ENCODE measurements at places on chromosomes 6 and 20.
A peak's percentile ranks its signal among the peaks of the same experiment; 100 is the strongest.

DNA sequence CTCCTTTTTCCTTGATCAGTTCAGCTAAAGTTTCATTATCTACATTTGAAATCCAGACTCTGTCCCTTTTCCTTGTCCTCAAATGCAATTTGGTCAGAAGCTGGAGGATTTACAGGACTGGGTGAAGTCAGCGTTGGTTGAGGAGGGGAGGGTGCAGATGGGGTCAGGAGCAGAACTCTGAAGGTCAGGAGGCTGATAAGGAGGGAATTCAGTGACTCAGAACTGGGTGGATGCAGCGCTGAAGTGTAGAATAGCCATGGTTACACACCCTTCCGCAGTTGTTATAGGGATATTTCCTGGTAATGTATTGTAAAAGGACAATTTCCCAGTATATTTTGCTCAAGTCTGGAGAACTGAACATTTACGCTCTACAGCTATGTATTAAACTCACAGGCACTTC lies 133.1 kb upstream of the FOXA2 start:
- H3K36me3 ChIP-seq, result no peaks in the 10 kb centered on the region
- no peaks in the 10 kb centered on the region for H3K4me1 ChIP-seq
- H3K27me3 ChIP-seq, result no peaks in the 10 kb centered on the region

- no peak overlapping the region for H3K4me3 ChIP-seq
- H3K27ac ChIP-seq, result no peak overlapping the region
- DNase-seq, result no peak
- no peaks in the 10 kb centered on the region for H3K4me1 ChIP-seq
- H3K36me3 ChIP-seq, result no peaks in the 10 kb centered on the region
Measured at GRCh38 chr20:21450572-21450971, 53.2 kb upstream of the NKX2-4 start.

- no peaks in the 10 kb centered on the region for H3K36me3 ChIP-seq
- no peak for DNase-seq
- H3K4me3 ChIP-seq, result no peak overlapping the region
- peaks cover 5% of the 10 kb centered on the region for H3K4me1 ChIP-seq
- no peaks in the 10 kb centered on the region for H3K27me3 ChIP-seq
Measured at GRCh38 chr6:15414235-15414612, 168.4 kb downstream of the JARID2 start.

GRCh38 chr6:138378463-138378862 lies 758 bp downstream of the SMIM28 start:
- H3K36me3 ChIP-seq, result no peaks in the 10 kb centered on the region
- no peak overlapping the region for H3K4me3 ChIP-seq
- DNase-seq, result no peak
- no peaks in the 10 kb centered on the region for H3K27me3 ChIP-seq
- H3K27ac ChIP-seq, result no peak overlapping the region
- no peaks in the 10 kb centered on the region for H3K4me1 ChIP-seq

GRCh38 chr6:38151580-38152500 lies 332.3 kb downstream of the ZFAND3 start:
- H3K4me1 ChIP-seq, result peaks cover 11% of the 10 kb centered on the region
- no peak overlapping the region for H3K27ac ChIP-seq
- no peaks in the 10 kb centered on the region for H3K27me3 ChIP-seq
- DNase-seq, result no peak

- H3K4me1 ChIP-seq, result no peaks in the 10 kb centered on the region
- no peak overlapping the region for H3K4me3 ChIP-seq
Measured at GRCh38 chr6:134553936-134554335, 236.0 kb upstream of the SGK1 start.

- no peak overlapping the region for H3K4me3 ChIP-seq
- H3K36me3 ChIP-seq, result no peaks in the 10 kb centered on the region
- no peak overlapping the region for H3K27ac ChIP-seq
- no peak for DNase-seq
- H3K4me1 ChIP-seq, result no peaks in the 10 kb centered on the region
Measured at GRCh38 chr20:60857708-60858107, 394.4 kb upstream of the CDH4 start.

GRCh38 chr6:115899730-115900282 lies 160.9 kb downstream of the FRK start:
- peaks cover 3% of the 10 kb centered on the region for H3K27me3 ChIP-seq
- no peak overlapping the region for H3K27ac ChIP-seq

- H3K27ac ChIP-seq, result no peak overlapping the region
- no peak overlapping the region for H3K4me3 ChIP-seq
- H3K4me1 ChIP-seq, result no peaks in the 10 kb centered on the region
- DNase-seq, result no peak
Measured at GRCh38 chr20:54028276-54029011, 42.0 kb downstream of the BCAS1 start.

GRCh38 chr6:91042656-91043055 lies 455.8 kb upstream of the MAP3K7 start:
- no peak for DNase-seq
- no peaks in the 10 kb centered on the region for H3K27me3 ChIP-seq
- H3K36me3 ChIP-seq, result no peaks in the 10 kb centered on the region

GRCh38 chr6:165841153-165841558 lies 178.1 kb upstream of the PDE10A start:
- H3K27me3 ChIP-seq, result peaks cover 4% of the 10 kb centered on the region
- no peaks in the 10 kb centered on the region for H3K4me1 ChIP-seq
- no peak for DNase-seq
- no peaks in the 10 kb centered on the region for H3K36me3 ChIP-seq
- no peak overlapping the region for H3K27ac ChIP-seq

DNA sequence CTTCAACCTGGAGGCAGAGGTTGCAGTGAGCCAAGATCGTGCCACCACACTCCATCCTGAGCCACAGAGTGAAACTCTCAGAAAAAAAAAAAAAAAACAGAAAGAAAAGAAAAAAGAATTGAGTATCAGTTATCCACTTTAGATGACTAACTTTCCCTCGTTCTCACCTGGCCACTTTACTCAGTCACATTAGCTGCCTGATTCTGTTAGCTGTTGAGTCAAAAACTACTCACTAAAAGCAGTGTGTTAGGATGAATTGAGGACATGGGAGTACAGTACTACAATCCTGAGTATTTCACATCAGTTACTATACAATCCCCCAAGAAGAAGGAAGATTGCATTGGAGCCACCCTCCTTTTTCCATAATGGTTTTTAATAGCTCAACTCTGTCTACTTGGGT lies 114.6 kb downstream of the ADAT2 start:
- DNase-seq, result no peak
- peaks cover 13% of the 10 kb centered on the region for H3K36me3 ChIP-seq
- no peak overlapping the region for H3K27ac ChIP-seq
- H3K4me1 ChIP-seq, result no peaks in the 10 kb centered on the region

DNA sequence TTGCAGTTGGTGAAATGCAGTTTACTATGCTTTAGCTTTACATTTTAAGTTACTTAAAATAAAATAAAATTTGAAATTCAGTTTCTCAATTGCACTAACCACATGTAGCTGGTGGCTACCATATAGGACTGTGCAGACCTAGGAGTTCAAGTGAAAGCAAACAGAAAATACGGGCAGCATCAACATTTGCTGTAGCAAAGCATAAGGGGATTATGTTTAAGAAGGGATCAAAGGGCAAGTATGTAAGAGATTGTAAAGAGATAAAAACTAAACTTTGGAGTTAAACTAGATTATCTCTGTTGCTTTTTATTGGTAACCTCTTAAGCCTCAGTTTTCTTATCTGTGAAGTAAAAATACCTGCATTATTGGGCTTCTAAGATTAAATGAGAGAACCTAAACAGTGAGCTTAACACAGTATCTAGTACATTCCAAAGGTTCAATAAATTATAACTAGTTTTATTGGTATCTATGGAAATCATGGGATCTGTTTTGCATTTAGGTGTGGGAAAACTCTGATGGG lies 81.2 kb downstream of the SPTLC3 start:
- H3K27ac ChIP-seq, result no peak overlapping the region
- H3K4me3 ChIP-seq, result no peak overlapping the region
- H3K36me3 ChIP-seq, result peaks cover 22% of the 10 kb centered on the region
- DNase-seq, result peak; percentile 38
- no peaks in the 10 kb centered on the region for H3K27me3 ChIP-seq

- H3K4me1 ChIP-seq, result no peaks in the 10 kb centered on the region
- no peaks in the 10 kb centered on the region for H3K36me3 ChIP-seq
- DNase-seq, result no peak
- no peak overlapping the region for H3K4me3 ChIP-seq
- H3K27me3 ChIP-seq, result no peaks in the 10 kb centered on the region
- H3K27ac ChIP-seq, result no peak overlapping the region
Measured at GRCh38 chr20:60638430-60639098, 613.5 kb upstream of the CDH4 start.

- H3K27me3 ChIP-seq, result no peaks in the 10 kb centered on the region
- no peaks in the 10 kb centered on the region for H3K36me3 ChIP-seq
- DNase-seq, result no peak
- peaks cover 36% of the 10 kb centered on the region for H3K4me1 ChIP-seq
- H3K4me3 ChIP-seq, result no peak overlapping the region
- H3K27ac ChIP-seq, result no peak overlapping the region
Measured at GRCh38 chr20:38112261-38112929, 52.7 kb downstream of the TGM2 start.

DNA sequence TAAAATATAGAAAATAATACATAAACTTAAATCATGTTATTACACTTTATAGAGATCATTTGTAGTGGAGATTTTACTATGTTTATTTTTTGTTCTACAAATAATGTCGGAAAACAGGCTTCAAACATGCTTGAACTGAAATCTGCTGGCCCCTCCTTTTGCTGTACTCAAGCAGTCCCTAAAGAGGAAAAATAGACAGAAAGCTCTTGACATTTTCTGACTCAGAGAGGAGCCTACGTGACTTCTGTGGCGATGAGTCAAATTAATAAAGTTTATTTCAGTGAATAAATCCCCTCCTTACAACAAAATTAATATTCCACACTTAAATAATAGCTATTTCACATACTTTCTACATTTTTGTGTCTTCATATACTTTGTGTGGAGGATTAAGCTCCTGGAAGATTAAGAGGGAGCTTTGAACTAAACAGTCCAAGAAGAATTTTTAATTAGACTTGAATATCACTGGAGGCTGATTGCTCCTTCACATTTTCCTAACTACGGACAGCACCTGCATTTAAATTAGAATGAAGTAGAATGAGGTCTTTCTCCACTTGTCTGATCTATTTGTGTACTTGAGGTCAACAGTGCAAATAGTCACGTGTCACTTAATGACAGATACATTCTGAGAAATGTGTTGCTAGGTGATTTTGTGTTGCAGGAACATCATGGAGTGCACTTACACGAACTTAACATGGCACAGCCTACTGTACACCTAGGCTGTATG lies 1.7 kb upstream of the TREM1 start:
- H3K27ac ChIP-seq, result no peak overlapping the region
- H3K27me3 ChIP-seq, result peaks cover 5% of the 10 kb centered on the region
- peak; percentile 87 for DNase-seq
- no peaks in the 10 kb centered on the region for H3K4me1 ChIP-seq
- no peaks in the 10 kb centered on the region for H3K36me3 ChIP-seq
- H3K4me3 ChIP-seq, result no peak overlapping the region

GRCh38 chr6:89775150-89775549 lies 44.4 kb downstream of the MDN1 start:
- H3K27me3 ChIP-seq, result no peaks in the 10 kb centered on the region
- H3K27ac ChIP-seq, result no peak overlapping the region
- DNase-seq, result no peak
- H3K4me1 ChIP-seq, result no peaks in the 10 kb centered on the region
- no peak overlapping the region for H3K4me3 ChIP-seq

DNA sequence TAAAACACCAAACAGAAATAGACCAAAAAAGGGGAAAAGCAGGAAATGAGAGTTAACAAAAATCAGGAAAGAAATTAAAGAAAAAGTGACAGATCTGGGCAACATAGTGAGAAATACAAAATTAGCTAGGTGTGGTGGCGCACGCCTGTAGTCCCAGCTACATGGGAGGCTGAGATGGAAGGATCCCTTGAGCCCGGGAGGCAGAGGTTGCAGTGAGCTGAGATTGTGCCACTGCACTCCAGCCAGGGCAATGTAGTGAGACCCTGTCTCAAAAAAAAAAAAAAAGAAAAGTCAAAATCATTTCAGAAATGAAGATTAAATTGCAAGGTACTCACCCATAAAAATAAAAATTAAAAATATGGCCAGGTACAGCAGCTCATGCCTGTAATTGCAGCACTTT lies 13.0 kb upstream of the GRM4 start:
- H3K27me3 ChIP-seq, result peaks cover 36% of the 10 kb centered on the region
- no peak for DNase-seq
- H3K4me3 ChIP-seq, result no peak overlapping the region
- no peaks in the 10 kb centered on the region for H3K36me3 ChIP-seq

- no peak overlapping the region for H3K27ac ChIP-seq
- H3K4me1 ChIP-seq, result no peaks in the 10 kb centered on the region
- H3K36me3 ChIP-seq, result no peaks in the 10 kb centered on the region
- no peak overlapping the region for H3K4me3 ChIP-seq
Measured at GRCh38 chr20:20199361-20200160, 147.2 kb downstream of the CFAP61 start.

DNA sequence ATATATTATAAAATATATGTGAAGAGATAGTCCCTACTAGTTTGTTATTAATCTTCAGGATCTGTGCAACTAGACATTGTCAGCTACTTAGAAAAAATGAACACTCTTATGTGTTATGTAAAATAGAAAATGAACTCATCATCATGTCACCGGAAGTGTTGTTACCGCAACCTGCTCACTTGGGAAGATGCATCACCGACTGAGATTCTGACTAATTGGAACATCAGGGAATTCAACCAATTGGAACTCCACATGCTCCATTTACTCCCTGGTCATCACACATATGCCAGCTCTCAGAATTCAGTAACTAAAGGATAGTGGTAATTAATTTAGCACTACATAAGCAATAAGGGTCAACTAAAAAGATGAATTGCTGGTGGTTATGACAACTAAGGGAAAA lies 16.7 kb upstream of the B3GAT2 start:
- H3K36me3 ChIP-seq, result no peaks in the 10 kb centered on the region
- H3K27me3 ChIP-seq, result no peaks in the 10 kb centered on the region
- H3K4me3 ChIP-seq, result no peak overlapping the region
- no peak overlapping the region for H3K27ac ChIP-seq
- no peak for DNase-seq
- no peaks in the 10 kb centered on the region for H3K4me1 ChIP-seq

GRCh38 chr6:170554796-170555137 lies 598 bp downstream of the TBP start:
- H3K4me1 ChIP-seq, result peaks cover 15% of the 10 kb centered on the region
- no peak for DNase-seq
- H3K36me3 ChIP-seq, result peaks cover 17% of the 10 kb centered on the region

GRCh38 chr6:130293800-130294199 lies 71.0 kb upstream of the SAMD3 start:
- H3K27ac ChIP-seq, result no peak overlapping the region
- H3K36me3 ChIP-seq, result no peaks in the 10 kb centered on the region
- no peaks in the 10 kb centered on the region for H3K4me1 ChIP-seq

GRCh38 chr20:5989539-5989938 lies 39.1 kb downstream of the MCM8 start:
- H3K36me3 ChIP-seq, result peaks cover 19% of the 10 kb centered on the region
- H3K27ac ChIP-seq, result no peak overlapping the region
- no peaks in the 10 kb centered on the region for H3K4me1 ChIP-seq
- H3K4me3 ChIP-seq, result no peak overlapping the region
- DNase-seq, result no peak

- no peaks in the 10 kb centered on the region for H3K27me3 ChIP-seq
- H3K4me1 ChIP-seq, result no peaks in the 10 kb centered on the region
- H3K27ac ChIP-seq, result no peak overlapping the region
Measured at GRCh38 chr20:52082612-52083011, 109.0 kb downstream of the ZFP64 start.

- H3K36me3 ChIP-seq, result no peaks in the 10 kb centered on the region
- no peak overlapping the region for H3K27ac ChIP-seq
- no peak overlapping the region for H3K4me3 ChIP-seq
- no peak for DNase-seq
- H3K27me3 ChIP-seq, result no peaks in the 10 kb centered on the region
Measured at GRCh38 chr6:145860562-145860961, 46.0 kb upstream of the FBXO30 start.

GRCh38 chr6:75532521-75532920 lies 38.9 kb upstream of the FILIP1 start:
- H3K4me1 ChIP-seq, result no peaks in the 10 kb centered on the region
- H3K27ac ChIP-seq, result no peak overlapping the region
- no peaks in the 10 kb centered on the region for H3K36me3 ChIP-seq
- H3K27me3 ChIP-seq, result no peaks in the 10 kb centered on the region
- DNase-seq, result no peak
- no peak overlapping the region for H3K4me3 ChIP-seq

Measured in large intestine (tissue), 12 donors.